ENCODE measurements at places on chromosomes 4 and X. TPM values are rescaled to one million over a fixed set of nuclear protein-coding genes. Genes with fewer than 3 reads are reported as not detected.

- peak; percentile 90 for DNase-seq
Measured at GRCh38 chr4:173252024-173252935, 81.9 kb downstream of the HMGB2 start.

- peak; percentile 54 for DNase-seq
Measured at GRCh38 chrX:65581661-65582339, 47.2 kb upstream of the LAS1L start.

DNA sequence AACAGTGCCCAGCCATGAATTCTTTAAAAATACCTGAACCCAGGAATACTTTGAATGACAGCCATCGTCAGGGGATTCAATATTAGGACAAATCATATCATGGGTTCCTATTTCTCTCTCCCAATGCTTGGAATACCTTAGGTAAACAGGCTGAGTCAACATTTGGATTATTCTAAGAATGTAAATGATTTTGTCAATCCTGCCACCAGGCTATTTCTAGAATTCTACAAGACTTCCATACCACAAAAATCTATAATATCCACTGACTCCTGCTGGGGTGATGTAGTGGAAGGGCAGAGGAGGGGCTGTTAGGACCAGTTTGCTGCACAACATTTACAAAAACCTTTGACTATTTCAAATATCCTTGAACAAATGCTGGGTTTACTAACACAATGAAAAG lies 65.2 kb downstream of the IGFBP7 start:
- no peak for DNase-seq

- peak; percentile 55 for DNase-seq
Measured at GRCh38 chrX:119784747-119785446, 6.5 kb downstream of the RPL39 start.

DNA sequence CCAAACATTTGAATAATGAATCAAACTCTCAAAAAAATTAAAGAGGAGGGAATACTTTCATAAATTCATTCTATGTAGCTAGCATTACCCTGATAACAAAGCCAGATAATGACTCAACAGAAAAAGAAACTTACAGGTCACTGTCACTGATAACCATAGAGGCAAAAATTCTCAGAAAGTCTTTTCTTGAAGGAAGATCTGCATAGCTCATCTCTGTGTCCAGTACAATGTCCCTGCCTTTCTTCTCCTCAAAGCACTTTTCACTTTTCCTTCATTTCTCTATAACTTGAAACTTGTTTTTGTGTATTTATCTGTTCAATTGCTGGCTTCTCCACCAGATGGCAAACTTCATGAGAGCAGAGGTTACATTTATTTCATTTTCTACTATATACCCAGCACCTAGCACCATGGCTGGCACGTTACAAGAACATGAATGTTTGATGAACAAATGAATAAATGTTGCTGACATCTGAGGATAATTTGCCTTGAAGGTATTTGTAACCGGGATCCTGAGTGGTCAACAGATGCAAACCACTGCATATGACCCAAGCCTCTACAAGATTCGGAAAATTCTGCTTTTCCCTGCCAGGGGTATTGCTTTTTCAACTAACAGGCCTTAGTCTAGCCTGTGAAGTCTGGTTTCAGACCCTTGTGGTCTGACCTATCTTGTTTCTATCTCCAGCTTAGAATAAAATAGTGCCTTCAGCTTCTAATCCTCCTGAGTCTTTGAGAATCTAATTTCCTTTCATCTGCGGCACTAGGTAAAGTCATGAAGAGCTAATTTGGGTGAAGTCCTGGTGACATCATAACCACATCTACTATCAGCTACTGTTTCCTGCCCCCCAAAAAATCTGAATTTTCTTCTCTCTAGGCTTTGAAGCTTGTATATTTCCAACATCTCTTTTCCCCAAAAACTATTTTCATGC lies 52.5 kb upstream of the ANTXR2 start:
- DNase-seq: peak; percentile 73

DNA sequence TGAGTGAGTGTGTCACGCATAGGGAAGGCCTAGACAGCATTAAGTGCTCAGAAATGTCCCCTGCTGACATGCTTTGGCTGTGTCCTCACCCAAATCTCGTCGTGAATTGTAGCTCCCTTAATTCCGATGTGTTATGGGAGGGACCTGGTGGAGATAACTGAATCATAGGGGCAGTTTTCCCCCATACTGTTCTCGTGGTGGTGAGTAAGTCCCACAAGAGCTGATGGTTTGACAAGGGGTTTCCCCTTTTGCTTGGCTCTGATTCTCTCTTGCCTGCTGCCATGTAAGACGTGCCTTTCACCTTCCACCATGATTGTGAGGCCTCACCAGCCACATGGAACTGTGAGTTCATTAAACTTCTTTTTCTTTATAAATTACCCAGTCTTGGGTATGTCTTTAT lies 78.0 kb downstream of the NSUN7 start:
- no peak for DNase-seq

DNA sequence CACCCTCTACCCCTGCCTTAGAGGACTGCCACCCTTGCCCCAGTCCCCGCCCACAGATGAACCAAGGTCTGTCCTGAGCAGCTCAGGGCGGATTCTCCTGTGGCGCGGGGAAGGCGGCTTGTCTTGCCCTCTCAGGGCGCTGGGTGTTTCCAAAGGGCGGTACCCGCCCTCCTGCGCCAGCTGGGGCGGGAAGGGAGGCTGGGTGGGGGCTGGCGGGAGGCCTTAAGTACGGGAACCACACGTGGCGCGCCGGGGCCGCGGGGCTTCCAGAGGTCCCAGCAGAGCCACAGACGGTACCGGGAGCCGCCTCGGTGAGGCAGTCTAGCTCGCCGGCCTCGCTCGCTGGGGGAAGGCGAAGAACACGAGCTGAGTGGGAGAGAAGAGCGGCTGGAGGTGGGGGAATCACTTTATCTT lies 361.1 kb downstream of the MID1IP1 start:
- no peak for DNase-seq

- no peak for DNase-seq
Measured at GRCh38 chr4:76923619-76924357, 25.8 kb upstream of the SEPTIN11 start.

DNA sequence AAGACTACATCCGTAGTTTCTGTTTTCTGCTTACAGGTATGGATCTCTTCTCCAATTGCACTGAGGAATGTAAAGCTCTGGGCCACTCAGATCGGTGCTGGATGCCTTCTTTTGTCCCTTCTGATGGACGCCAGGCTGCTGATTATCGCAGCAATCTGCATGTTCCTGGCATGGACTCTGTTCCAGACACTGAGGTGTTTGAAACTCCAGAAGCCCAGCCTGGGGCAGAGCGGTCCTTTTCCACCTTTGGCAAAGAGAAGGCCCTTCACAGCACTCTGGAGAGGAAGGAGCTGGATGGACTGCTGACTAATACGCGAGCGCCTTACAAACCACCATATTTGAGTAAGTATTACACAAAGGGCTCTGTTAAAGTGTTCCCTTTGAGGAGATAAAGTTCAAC lies 13.8 kb downstream of the PCDH10 start:
- no peak for DNase-seq

GRCh38 chr4:20086067-20086798 lies 165.5 kb upstream of the SLIT2 start:
- no peak for DNase-seq

Gene TEC
- total RNA-seq: 14.8 TPM

Gene ZIC3
- not detected for total RNA-seq

Gene PARM1
- under 0.01 TPM for total RNA-seq

Gene CD38
- total RNA-seq: 29.9 TPM

All from hematopoietic multipotent progenitor cell (in vitro differentiated cells).